ENCODE measurements at places on chromosomes 16 and 17. TPM values are rescaled to one million over a fixed set of nuclear protein-coding genes. Genes with fewer than 3 reads are reported as not detected.

The CES3 gene
- not detected for total RNA-seq

The C17orf100 gene
- 1.5 TPM for total RNA-seq

The CMTM2 gene
- 0.45 TPM for total RNA-seq

DNA sequence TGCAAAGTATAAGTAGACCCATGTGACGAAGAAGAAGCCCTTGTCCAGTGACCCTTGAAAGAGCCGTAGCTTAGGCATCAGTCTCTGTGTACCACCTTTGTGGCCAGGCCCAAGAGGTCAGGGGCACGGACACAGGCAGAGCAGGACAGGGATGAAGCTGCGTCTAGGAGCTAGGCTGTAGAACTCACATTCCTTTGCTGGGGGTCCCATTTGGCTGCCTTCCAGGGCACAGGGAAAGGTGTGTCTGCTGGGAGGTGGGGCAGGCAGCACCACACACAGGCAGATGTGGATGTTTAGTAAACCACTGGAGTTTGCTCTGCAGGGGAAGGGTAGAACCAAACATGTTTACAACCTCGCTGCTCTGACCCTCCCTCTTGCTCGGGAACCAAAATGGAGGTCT is 33.7 kb downstream of the HNF1B start:
- no peak overlapping the region for H3K27ac ChIP-seq
- H3K4me3 ChIP-seq = no peak overlapping the region
- no peak for DNase-seq
- H3K36me3 ChIP-seq = no peaks in the 10 kb centered on the region

DNA sequence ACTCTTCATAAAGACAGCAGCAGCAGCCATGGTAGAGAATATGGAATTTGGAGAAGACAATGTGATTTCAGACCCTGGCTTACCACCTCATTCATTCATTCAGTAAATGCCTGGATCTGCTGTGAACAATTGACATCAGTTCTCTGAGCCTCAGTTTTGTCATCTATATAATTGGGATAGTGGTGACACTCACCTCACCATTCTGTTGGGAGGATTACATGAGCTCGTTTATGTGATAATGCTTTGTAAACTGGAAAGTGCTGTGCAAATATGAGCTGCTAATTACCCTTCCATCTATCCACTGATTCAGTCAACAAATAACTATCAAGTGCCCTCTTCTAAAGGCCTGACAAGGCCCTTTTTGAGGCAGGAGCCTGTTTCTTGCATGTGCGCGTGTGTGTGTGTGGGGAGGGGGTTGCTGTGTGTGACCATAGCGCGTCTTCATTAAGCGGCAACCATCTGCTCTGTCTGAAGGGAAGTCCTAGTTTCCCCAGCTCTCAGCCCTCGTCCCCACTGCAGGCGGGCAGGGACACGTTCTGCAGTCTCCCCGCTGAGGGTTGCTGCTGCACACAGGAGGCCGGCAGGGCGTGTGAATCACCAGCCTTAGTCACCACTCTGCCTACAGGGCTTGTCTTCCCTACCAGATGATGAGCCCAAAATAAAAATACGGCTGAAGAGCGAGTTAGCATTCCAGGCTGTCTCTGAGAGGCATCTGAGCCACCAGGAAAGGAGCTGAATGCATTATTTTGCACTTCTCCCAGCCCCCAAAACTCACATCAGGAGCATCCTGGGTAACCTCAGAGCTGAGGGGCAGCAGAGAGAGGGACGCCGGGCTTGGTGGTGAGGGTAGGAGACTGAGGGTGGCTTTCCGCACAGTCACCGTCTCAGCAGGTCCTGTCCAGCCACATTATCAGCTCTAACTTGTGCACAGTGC is 19.9 kb downstream of the ARL4D start:
- no peak for DNase-seq
- H3K4me1 ChIP-seq = no peaks in the 10 kb centered on the region
- no peak overlapping the region for H3K4me3 ChIP-seq
- peaks cover 29% of the 10 kb centered on the region for H3K27me3 ChIP-seq
- H3K36me3 ChIP-seq = no peaks in the 10 kb centered on the region

- peaks cover 15% of the 10 kb centered on the region for H3K27me3 ChIP-seq
- H3K4me3 ChIP-seq = no peak overlapping the region
- no peak for DNase-seq
- no peaks in the 10 kb centered on the region for H3K4me1 ChIP-seq
- H3K36me3 ChIP-seq = no peaks in the 10 kb centered on the region
Measured at GRCh38 chr16:17885659-17886207, 415.0 kb upstream of the XYLT1 start.

DNA sequence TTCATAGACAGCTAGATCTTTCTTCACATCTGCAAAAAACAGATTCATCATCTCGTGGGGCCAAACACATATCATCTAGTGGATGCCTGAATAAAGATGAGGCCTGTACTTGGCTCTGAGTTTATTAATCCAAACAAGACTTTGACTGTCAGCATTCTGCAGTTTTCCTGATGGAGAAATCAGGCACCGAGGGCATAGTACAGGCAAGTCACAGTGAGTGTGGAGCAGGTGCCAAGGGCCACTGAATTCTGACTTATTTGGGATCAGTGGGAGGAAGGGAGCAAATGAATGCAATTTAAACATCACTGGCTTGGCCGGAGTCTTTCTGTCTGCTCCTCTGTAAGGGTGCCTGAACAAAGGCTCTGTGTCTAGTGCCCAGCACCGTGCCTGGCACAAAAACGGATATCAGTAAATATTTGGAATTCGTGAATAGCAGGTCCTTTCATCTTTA is 975 bp downstream of the CFAP20 start:
- H3K4me1 ChIP-seq = peaks cover 41% of the 10 kb centered on the region
- no peak for DNase-seq
- no peaks in the 10 kb centered on the region for H3K27me3 ChIP-seq
- no peaks in the 10 kb centered on the region for H3K36me3 ChIP-seq

GRCh38 chr17:52149626-52150025 is 8.9 kb downstream of the CA10 start:
- no peaks in the 10 kb centered on the region for H3K27me3 ChIP-seq
- no peak overlapping the region for H3K4me3 ChIP-seq
- H3K4me1 ChIP-seq = no peaks in the 10 kb centered on the region
- DNase-seq = no peak
- H3K36me3 ChIP-seq = no peaks in the 10 kb centered on the region

DNA sequence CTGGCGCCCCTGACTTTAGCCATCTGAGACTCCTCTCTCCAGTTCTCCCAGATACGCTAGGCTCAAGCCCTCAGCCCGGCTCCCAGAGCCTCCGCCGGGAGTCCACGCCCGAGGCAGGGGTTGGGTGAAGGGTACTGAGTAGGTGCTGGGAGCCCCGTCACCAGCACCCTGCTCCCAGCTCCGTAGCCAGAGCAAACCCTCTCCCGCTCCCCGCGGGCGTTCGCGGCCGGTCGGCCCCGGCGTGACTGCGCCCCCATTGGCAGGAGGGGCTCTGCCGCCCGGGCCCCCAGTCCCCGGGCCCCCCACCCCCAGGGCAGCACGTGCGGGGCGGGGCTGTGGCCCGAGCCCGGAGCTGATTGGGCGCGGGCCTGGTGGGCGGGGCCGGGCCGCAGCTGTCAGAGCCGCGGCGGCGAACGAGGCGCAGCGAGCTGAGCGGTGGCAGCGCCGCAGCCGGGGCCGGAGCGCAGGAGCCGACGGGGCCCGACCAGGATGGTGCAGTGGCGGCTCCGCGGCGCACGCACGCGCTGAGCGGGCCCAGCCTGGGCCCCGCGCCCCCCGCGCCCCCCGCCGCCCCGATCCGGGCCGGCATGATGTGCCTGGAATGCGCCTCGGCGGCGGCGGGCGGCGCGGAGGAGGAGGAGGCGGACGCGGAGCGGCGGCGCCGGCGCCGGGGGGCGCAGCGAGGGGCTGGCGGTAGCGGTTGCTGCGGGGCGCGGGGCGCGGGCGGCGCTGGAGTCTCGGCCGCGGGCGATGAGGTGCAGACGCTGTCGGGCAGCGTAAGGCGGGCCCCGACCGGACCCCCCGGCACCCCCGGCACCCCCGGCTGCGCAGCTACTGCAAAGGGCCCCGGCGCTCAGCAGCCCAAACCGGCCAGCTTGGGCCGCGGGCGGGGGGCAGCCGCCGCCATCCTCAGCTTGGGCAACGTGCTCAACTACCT is at the start of gene SPNS2:
TSS of gene SPNS2 (plus strand) at position 421 of the 937 bp plus-strand sequence. CDS start at position 588, 167 bp downstream.
- no peaks in the 10 kb centered on the region for H3K36me3 ChIP-seq
- no peak within 1 kb of the TSS for H3K27ac ChIP-seq
- H3K27me3 ChIP-seq = peaks cover 22% of the 10 kb centered on the region
- DNase-seq = no peak
- peak within 1 kb of the TSS; percentile 77 for H3K4me3 ChIP-seq

DNA sequence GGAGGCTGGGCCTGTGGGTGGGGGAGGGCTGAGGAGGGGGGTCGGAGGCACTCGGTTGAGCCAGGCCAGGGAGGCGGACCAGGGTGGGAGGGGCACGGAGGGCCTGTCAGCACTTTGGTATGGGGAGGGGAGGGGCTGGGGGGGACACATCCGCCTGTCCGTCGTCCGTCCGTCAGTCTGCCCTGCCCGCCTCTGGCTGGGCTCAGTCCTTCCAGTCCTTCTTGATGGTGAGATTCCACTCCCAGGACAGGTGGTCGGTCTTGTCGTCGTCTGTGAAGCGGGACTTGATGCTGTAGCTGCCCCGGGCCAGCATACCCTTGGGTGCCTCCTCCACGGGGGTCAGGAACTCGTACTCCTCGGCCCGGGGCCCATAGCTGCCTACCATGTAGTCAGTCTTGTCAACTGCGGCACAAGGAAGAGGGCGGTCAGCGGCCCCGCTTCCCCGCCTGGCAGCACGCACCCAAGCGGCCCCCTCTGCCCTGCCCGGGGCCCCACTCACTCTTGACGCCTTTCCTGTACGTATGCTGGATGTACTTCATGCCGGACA is 2.4 kb downstream of the ARHGDIA start:
- peak overlapping the region; percentile 87 for H3K4me3 ChIP-seq
- H3K27ac ChIP-seq = peak overlapping the region; percentile 53
- H3K27me3 ChIP-seq = no peaks in the 10 kb centered on the region
- DNase-seq = no peak
- no peaks in the 10 kb centered on the region for H3K36me3 ChIP-seq
- peaks cover 33% of the 10 kb centered on the region for H3K4me1 ChIP-seq

- no peak for DNase-seq
- no peak overlapping the region for H3K4me3 ChIP-seq
- H3K27ac ChIP-seq = peak overlapping the region; percentile 44
- peaks cover 55% of the 10 kb centered on the region for H3K36me3 ChIP-seq
- peaks cover 26% of the 10 kb centered on the region for H3K4me1 ChIP-seq
- no peaks in the 10 kb centered on the region for H3K27me3 ChIP-seq
Measured at GRCh38 chr16:11030990-11031510, 86.7 kb downstream of the CLEC16A start.

GRCh38 chr17:42112552-42113176 is at the start of gene DHX58:
Gene DHX58 (minus strand): TSS chr17:42112714. CDS start chr17:42111892, 822 bp downstream.
- no peaks in the 10 kb centered on the region for H3K27me3 ChIP-seq
- DNase-seq = peak; percentile 89
- H3K36me3 ChIP-seq = no peaks in the 10 kb centered on the region
- peak within 1 kb of the TSS; percentile 82 for H3K4me3 ChIP-seq
- peak within 1 kb of the TSS; percentile 96 for H3K27ac ChIP-seq

DNA sequence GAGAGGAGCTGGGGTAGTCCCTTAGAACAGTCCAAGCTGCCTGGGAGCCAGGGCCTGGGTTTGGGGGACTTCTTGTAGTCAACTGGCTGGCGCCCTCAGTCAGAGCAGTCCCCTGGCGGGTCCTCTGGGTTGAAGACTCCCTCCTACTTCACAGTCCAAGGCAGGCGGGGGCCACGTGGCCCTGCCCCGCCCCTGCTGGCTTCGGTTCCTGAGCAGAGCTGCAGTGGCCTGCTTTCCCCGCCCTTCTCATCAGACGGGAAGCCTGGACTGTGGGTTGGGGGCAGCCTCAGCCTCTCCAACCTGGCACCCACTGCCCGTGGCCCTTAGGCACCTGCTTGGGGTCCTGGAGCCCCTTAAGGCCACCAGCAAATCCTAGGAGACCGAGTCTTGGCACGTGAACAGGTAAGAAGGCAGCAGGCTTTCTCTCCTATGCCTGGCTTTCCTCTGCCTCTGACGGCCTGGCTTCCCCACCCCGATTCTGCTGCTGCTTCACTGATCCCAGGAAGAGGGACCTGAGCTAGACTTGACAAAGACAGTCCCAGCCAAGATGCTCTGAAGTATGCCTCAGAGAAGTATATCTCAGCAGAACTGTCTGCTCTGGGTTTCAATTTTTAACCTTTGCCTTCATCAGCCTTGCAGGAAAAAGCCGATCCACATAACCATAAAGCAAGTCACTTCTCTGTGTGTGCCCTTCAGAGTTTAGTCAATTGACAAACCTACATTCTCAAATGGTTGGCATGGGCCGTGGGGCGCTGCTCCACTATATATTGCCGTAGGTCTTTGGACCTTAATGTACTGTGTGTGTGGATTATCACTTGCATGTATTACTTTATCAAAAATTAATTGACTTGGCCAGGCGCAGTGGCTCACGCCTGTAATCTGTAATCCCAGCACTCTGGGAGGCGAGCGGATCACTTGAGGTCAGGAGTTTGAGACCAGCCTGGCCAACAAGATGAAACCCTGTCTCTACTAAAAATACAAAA is 56.3 kb downstream of the SF3B3 start:
- no peaks in the 10 kb centered on the region for H3K36me3 ChIP-seq
- no peak overlapping the region for H3K27ac ChIP-seq
- no peaks in the 10 kb centered on the region for H3K27me3 ChIP-seq
- H3K4me3 ChIP-seq = no peak overlapping the region
- H3K4me1 ChIP-seq = peaks cover 6% of the 10 kb centered on the region

- no peak for DNase-seq
- H3K27me3 ChIP-seq = no peaks in the 10 kb centered on the region
- no peaks in the 10 kb centered on the region for H3K4me1 ChIP-seq
- peaks cover 6% of the 10 kb centered on the region for H3K36me3 ChIP-seq
Measured at GRCh38 chr16:81376880-81377279, 62.1 kb downstream of the GAN start.

GRCh38 chr16:30604316-30604947 is 5.8 kb downstream of the ZNF689 start:
- H3K36me3 ChIP-seq = peaks cover 14% of the 10 kb centered on the region
- no peak for DNase-seq
- peaks cover 2% of the 10 kb centered on the region for H3K4me1 ChIP-seq
- no peaks in the 10 kb centered on the region for H3K27me3 ChIP-seq

GRCh38 chr17:27651411-27652345 is 20.7 kb downstream of the LGALS9 start:
- no peaks in the 10 kb centered on the region for H3K36me3 ChIP-seq
- H3K4me1 ChIP-seq = peaks cover 8% of the 10 kb centered on the region
- no peak overlapping the region for H3K27ac ChIP-seq
- H3K27me3 ChIP-seq = no peaks in the 10 kb centered on the region
- H3K4me3 ChIP-seq = no peak overlapping the region

DNA sequence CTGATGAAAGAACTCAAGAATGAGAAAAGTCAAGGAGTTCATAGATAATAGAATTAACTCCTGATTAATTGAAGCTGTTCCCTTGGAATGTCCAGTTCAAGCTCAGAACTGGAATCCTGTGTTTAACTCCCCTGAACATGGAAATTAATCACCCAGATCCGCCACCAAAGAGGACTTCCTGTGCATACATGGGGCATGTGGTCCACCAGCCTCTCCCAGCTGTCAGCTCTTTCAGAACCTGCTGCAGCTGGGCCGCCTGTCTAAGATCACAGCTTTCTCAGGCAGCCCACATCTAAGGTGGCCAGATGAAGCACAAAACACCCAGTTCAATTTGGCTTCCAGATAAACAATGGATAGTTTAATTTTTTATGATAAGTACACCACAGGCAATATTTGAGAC is 203.7 kb upstream of the COX10 start:
- H3K36me3 ChIP-seq = peaks cover 4% of the 10 kb centered on the region
- no peak overlapping the region for H3K4me3 ChIP-seq
- no peak overlapping the region for H3K27ac ChIP-seq
- H3K27me3 ChIP-seq = peaks cover 7% of the 10 kb centered on the region
